ENCODE measurements at places on chromosomes 5 and 9.

- no peak for DNase-seq
Observed at GRCh38 chr5:101482931-101483330, 579.8 kb upstream of the ST8SIA4 start.

DNA sequence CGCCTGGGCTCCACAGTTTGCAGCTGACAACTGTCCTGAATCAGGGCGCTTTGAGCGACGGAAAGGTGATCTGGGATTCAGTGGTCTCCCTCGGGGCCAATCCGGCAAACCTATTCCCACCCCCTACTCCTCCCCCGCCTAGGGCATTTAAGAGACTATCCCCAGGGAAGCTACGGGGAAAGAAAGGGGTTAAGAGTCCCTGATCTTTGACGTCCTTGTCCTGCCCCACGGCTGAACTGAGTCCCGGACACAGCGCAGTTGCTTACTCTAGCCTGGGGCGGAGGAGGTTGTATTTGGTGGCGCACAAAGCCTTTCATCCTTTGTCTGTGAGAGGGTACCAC is 3.4 kb downstream of the RORB start:
- no peak for DNase-seq

DNA sequence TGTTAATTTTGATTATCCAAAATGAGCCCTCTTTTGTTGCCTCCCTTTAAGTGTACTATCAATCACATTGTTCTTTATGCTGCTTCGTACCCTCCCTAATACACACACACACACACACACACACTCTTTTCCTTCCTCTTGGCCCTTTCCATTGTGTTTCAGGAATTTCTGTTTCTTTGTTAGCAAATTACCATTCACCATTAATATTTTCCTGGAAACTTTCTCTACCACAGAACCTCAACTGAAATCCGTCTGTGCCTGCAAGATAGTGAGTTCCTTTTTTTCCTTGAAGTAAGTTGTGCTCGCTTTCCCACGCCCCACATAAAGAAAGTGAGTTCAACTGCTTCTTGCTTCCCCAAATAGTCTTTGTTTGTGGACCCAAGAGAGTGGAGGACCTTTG is 61.8 kb downstream of the SMIM15 start:
- DNase-seq, result no peak

DNA sequence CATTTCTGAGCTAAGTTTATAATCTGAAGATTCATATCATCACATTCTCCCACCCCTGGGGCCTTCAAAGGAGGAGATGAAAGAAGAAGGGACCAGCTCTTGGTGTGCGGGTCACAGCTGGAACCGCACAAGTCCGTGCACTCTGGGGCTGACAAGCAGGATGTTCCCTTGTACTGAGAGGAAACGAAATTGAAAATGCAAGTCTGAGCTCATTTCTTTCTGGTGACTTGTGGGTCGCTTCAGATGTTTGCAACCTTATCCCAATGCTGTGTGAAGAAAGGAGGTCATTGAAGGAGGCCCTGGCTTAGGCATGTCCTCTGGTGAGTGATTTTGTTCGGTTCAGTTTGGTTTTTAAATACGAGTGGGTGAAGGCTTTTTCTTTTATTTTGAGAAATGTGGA is 59.6 kb downstream of the C9orf152 start:
- peak; percentile 53 for DNase-seq

GRCh38 chr5:98004463-98004862 is 769.0 kb upstream of the RGMB start:
- DNase-seq, result no peak

DNA sequence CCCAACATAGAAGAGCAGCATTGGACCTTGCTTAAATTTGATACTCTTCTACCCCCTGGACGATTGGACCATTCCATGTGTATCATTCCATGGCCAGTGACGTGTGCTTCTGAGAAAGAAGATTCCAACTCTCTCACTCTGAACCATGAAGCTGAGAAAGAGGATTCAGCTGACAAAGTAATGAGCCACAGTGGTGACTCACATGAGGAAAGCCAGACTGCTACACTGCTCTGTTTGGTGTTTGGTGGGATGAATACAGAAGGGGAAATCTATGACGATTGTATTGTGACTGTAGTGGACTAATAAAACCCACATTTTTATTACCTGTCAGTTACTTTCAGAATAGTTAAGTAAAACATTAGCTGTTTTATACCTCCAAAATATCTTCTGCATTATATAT is 7.5 kb downstream of the HSPA5 start:
- no peak for DNase-seq
